ENCODE measurements at places on chromosomes 16 and 17.

GRCh38 chr17:80869481-80870145, 122.0 kb upstream of the CHMP6 start:
- no peak for DNase-seq

GRCh38 chr16:52863000-52863399, 189.7 kb downstream of the CHD9NB start:
- DNase-seq, result no peak

DNA sequence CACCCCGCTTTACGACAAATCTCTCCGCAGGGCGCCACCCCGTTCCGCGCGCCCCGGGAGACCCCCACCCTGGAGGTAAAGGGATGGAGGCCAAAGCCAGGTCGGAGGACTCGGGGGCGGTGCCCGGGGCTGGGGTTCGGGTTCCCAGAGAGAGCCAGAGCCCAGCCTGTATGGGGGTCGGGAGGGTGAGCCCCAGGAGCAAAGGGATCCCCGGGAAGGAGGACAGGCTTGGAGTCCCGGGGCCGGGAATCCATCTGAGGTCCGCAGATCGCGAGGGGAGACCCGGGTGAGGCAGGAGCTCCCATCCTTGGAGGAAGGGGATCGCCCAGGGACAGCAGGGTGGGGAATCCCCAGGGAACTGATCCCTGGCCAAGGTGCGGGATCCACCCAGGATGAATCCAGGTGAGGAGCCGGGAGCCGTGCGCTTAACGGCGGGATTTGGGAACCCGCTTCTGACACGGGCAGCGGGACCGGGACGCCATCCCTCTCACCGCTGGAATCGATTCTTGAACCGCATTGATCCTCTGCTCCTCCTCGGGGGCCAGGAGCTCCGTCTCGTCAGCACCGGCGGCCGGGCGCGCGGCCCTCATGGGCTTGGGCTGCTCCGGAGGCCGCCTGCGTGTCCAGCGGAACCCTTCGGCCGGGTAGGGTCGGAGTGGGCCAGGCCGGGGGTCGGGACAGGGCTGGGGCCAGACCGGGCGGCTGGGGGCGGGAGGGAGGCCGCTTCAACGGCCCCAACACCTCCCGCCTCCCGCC, at the start of gene MMD:
TSS of gene MMD (minus strand) at position 657 of the 756 bp plus-strand sequence. CDS start at position 517, 140 bp downstream.
- no peak for DNase-seq

DNA sequence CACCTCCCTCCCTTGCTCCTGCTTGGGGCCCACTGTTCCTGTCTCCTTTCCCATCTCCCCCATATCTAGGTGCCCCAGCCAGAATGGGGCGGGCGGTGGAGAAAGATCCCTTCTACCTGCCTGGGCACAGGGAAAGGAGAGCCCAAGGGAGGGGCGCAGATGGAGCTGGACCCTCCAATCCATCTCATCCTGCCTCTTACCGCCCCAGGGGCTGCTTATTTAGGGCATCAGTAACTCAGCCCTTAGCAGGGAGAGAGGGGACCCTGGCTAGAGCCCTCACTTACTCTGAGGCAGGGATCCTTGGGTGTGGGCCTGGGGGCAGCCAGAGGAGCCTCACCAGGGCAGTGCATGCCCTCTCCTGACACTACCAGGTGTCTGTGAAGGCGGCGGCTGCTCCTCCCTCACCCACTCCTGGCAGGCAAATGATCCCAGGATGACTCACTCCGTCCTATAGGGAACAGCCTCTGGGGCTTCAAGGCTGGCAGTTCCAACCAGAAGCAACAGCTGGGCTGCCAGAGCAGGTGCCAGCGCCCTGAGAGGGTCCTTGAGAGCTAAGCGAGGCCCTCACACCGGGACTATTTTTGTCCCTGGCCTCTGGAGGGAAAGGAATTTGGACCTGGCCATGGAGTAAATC, 16.3 kb upstream of the BCAR1 start:
- no peak for DNase-seq

DNA sequence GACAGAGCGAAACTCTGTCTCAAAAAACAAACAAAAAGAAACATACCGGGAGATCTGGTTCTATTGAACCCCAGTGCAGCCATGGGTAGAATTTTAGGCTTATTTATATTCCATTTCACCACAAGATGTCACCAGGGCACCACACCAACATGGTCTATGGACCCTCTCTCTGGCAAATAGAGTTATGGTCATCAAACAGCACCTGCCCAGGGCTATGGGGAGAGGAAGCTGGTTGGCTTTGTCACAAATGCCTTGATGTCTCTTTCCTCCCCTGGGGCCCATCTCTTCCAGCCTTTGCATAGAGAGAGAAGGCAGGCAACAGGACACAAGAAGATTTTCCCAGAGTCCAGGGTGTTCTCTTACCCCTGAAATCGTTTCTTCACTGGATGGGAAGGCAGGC, 128.4 kb downstream of the WWOX start:
- no peak for DNase-seq

- no peak for DNase-seq
Measured at GRCh38 chr17:81804559-81805399, 829 bp downstream of the GCGR start.

DNA sequence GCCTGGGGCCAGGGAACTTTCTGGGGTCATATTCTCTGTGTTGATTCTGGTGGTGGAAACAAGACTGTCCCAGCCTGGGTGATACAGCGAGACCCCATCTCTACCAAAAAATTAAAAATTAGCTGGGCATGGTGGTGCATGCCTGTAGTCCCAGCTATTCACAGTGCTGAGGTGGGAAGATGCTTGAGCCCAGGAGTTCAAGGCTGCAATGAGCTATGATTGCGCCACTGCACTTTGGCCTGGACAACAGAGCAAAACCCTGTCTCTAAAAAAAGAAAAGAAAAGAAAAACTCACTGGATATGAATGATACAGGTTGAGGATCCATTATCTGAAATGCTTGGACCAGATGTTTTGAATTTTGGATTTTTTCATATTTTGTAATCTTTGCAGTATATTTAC, 13.6 kb downstream of the SCGB1C2 start:
- no peak for DNase-seq

- no peak for DNase-seq
Measured at GRCh38 chr17:4142107-4142900, 526 bp downstream of the ZZEF1 start.

DNA sequence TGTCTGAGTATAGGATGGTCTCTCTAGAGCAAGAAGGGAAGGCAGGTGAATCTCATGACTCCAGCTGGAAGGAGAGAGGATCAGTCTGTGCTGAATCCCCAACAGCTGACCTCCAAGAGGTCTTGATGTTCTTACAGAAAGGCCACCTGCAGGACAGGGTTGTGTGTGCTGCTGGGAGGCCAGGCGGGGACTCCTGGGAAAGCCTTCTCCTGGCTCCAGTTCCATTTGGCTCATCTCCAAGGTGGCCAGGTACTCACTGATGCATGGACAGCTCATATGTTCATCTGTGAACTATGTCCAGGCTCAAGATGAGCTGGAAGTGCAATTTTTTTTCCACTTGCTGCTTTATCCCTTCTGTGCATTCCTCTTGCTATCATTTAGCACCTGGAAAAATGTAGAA, 730.2 kb upstream of the RBFOX1 start:
- no peak for DNase-seq

DNA sequence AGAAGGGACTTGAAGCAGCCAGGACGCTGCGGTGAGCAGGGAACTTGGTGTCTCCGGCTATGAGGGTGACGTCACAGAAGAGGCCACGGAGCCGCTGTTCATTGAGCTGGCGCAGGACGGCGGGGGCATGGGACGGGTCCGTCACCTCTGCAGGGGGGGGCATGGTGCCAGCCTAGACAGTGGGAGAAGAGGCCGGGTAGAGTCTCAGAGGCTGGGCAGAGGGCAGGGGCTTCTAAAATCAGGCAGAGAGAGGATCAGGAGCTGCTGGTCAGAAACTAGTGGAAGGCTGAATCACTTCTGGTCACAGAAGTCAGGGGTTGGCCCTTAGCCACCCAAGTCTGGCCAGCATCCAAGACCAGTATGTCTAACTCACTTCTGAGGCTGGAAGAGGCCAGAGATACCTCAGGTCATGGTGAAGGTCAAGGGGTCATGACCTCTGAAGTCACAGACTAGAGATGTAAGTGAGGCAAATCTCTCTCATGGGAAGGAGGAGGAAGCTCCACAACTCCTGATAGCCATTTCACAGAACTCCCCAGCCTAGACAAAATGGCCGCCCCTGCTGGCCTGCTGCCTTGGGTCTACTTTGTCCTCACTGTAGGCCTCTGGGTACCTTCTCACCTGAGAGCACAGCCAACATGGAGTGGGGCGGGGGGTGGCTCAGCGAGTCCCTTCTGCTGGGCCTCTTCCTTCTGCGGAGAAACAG, 12.6 kb downstream of the ZBTB4 start:
- DNase-seq, result no peak

GRCh38 chr17:46908068-46908737, 14.8 kb upstream of the GOSR2 start:
- DNase-seq, result no peak

GRCh38 chr16:50139580-50139979, 13.5 kb upstream of the TENT4B start:
- DNase-seq, result no peak

DNA sequence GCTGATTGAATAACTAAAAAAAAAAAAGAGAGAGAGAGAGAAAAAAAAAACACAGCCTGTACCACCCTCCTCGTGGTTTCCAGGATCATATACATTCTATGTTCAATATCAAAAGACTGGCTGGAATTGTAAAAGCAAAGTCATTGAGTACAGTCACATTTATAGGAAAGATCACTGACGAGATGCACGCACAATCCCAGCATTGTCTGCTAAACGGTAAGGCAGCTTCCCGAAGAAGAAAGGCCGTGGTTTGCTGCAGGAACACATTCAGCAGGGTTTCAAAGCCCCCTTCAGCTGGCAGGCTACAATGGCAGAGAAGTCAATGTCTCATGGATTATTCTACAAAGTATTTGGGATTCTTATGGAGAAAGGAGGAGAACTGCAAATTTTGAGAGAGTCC, 9.3 kb downstream of the NQO1 start:
- no peak for DNase-seq

DNA sequence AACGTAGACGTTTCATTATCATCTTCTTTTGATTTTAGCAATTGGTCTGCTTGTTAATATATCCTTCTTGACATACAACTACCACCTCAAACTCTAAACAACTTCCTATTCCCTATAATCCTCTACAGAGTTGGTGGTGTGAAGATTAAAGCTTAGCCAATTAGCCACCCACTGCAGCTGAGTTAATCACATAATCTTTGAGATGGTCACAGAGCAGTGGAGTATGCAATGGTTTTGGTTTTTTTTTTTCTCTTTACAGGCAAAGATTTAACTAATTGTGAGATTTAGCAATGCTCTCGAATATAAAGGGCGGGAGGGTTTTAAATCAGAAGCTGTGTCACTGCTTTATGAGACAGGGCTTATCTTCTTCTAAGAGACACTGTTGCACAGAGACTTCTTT, 37.0 kb downstream of the STX8 start:
- DNase-seq, result no peak

- DNase-seq, result no peak
Measured at GRCh38 chr16:24130494-24131085, 125.5 kb upstream of the CACNG3 start.

- no peak for DNase-seq
Measured at GRCh38 chr17:74196541-74197317, 6.7 kb upstream of the RPL38 start.

DNA sequence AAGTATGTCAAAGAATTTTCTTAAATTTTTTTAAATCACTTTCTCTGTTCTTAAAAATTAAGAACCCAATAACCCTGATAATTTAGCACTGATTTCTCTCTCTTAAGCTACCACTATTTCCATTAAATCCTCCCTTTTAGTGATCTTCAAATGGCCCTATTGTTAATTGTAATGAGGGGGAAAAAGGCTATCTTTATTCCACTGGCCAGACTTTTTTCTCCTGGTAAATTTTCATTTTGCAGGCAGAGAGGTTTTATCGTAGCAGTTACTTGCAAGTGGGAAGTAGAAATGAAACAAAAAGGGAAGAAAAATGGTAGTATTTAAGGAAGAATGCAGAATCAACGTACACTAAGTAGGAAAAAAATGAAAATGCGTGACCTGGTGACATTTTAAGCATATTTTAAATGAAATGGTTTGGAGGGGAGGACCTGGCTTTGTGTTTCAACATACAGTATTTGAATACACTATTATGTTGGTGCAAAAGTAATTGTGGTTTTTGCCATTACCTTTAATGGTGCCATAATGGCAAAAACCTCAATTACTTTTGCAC, 224.9 kb downstream of the TANC2 start:
- DNase-seq, result no peak

GRCh38 chr17:60641126-60641525, 36.5 kb upstream of the BCAS3 start:
- no peak for DNase-seq

DNA sequence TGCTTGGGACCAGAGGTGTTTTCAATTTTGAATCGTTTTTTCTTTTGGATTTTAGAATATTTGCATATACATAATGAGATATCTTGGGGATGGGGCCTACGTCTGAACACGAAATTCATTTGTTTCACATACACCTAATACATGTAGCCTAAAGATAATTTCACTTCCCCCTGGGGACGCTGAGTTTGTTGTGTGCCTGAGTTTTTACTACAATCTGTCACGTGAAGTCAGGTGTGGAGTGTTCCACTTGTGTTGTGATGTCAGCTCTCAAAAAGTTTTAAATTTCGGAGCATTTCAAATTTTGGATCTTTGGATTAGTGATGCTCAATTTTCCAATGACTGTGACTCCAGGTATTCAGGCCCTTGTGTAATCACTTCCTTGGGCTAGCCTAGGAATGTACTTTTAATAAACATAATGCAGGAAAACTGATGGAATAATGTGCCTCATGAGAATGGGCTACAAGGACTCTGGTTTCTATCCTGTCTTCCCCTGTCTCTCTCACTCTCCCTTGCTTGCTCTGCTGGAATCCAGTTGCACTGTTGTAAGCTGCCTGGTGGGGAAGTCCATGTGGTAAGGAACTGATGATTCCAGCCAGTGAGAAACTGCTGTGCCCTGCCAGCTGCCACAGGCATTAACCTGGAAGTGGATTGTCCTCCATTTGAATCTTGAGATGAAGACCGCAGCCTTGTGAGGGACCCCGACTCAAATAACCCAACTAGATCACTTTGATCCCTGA, 403.8 kb downstream of the SHISA9 start:
- no peak for DNase-seq

- DNase-seq, result no peak
Measured at GRCh38 chr17:57011491-57012015, 33.6 kb downstream of the SCPEP1 start.

- no peak for DNase-seq
Measured at GRCh38 chr17:35546487-35546886, 9.0 kb upstream of the SLFN12L start.

DNA sequence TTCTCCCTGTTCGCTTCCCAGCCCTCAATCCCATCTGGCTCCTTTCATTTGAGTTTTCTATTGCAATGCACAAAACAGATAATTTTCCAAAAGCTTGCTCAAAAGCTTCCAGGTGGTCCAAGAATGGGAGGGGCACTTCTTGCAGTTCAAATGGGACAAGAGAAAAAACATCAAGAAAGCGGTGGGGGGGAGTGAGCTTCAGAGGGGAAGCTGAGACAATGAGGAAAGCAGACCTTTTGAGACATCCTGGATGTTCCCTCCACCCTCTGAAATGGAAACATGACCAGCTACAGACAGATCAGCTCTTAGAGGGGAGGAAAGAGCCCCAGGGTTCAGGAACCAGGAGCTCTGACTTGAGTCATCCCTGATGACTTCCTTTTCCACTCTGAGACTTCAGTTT, 368.2 kb downstream of the SLC39A11 start:
- no peak for DNase-seq
